ENCODE measurements at places on chromosomes 1 and 21.

DNA sequence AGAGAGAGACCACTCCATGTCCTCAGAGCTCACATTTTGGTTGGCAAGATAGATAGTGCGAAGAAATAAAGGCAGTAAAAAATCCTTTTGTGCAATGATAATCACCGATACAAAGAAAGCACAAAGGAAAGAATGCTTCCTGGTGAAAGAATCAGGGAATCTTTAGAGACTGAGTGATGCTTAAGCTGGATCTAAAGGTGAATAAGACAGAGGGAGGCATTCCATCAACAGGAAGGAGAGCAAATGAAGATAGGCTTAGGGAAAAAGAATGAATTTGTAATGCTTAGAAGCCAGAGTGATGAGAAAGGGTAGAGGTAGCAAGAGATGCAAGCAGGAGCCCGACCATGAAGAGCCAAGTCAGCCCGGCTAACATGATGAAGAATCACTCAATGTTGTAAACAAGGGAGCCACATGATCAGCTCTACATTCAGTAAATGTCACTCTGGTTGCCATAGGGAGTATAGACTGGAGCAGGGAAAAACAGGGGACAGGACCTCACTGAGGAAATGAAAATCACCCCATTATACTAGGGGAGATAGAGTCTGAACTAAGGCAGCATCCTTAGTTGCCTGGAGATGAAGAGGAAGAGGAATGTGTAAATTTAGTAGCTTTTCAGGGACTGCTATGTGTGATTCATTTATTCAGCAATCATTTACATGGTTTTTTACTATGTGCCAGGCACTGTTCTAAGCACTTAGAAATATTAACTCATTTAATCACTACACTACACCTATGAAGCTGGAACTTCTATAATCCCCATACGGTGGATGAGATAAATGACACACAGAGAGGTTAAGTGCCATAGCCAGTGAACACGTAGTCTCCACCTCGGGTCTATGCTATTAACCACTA is 402.6 kb upstream of the NFIA start:
- DNase-seq: no peak

GRCh38 chr1:198647055-198647454 is 8.2 kb downstream of the PTPRC start:
- DNase-seq: no peak

DNA sequence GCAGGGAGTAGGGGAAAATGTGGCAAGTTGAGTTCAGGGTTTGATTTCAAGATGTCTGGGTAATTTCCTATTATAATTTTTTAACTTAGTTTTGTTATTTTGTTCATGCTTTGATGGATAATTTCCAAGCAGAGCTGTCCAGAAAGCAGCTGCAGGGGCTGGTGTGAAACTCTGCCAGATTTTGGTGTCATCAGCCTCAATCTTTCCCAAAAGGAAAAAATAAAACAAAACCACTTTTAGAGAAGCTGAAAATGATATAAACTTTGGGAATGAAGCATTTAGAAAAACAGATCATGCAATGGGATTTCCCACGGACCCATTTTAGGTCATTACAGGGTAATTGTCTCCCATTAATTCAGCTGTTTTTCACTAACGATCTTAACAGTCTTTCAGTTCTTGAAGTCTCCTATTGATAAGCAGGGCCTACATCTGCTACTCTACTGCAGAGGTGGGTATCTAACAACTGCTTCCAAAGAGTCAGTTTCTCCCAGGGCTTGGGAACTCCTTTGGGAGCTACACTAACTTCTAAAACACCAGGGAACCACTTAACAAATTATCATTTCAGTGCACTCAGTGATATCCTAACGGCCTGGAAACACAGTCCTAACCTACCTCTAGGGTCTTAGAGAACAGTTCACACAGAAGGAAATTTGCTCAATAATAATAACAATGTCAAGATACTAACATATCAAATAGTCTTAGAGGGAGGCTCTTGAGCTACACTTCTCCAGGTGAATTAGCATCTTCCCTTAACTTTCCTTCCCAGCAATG is 12.3 kb downstream of the ZNF436 start:
- DNase-seq: no peak

DNA sequence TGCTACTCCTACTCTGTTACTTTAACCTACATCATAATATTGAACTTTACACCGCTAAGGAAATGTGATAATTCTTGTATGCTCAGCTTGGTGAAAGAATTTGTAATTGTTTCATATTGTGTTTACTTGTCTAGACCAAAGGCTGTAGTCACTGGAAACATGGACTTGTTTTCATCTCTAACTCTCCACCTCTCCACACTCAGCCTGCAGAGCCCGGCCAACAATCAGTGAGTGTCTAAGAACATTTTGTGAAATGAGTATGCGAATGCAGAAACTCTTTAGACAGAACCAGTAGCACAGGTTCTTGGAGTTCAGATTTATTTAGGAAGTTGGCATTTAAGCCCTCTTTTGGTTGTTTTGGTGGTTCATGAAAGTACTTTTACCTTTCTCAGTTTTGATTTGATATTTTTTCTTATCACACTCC is 3.2 kb upstream of the RWDD3 start:
- DNase-seq: no peak

GRCh38 chr1:245690946-245691541 is 536.3 kb downstream of the KIF26B start:
- no peak for DNase-seq

GRCh38 chr1:226181996-226182714 is 4.4 kb downstream of the ACBD3 start:
- no peak for DNase-seq

DNA sequence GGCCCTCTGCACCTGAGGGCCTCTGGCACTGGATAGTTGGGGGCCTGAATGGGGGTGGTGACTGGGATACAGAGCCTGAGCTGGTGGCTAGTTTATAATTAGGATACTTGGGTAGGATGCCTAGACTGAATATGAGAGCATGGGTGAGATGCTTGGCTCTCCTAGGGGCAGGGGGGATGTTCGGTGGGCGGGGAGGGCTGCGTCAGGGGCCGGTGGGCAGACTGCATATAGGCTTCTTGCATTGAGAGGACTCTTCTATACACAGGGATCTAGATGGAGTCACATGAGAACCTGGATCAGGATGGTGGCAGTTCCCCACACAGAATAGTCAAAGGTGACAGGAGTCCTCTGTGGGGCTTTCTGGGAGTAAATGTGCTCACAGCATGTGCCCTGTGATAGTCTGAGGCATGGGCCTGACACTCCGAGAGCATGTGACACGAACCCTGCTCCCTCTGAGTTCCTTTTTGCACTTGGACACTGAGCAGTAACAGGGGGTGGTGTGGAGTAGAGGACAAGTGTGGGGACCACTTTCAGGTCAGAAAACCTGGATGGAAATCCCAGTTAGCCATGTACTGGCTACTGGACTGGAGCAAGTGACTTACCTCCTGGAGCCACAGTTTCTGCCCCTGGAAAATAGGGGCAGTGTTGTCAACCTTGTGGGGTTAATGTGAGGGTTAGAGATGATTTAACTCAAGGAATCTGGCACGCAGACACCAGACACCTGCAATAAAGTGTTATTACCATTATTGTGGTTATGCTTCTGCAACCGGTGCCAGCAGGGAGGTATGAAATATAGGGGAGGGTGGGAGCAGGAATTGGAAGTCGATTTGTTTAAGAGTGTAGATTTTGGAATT is 2.2 kb downstream of the MAP7D1 start:
- DNase-seq: no peak

DNA sequence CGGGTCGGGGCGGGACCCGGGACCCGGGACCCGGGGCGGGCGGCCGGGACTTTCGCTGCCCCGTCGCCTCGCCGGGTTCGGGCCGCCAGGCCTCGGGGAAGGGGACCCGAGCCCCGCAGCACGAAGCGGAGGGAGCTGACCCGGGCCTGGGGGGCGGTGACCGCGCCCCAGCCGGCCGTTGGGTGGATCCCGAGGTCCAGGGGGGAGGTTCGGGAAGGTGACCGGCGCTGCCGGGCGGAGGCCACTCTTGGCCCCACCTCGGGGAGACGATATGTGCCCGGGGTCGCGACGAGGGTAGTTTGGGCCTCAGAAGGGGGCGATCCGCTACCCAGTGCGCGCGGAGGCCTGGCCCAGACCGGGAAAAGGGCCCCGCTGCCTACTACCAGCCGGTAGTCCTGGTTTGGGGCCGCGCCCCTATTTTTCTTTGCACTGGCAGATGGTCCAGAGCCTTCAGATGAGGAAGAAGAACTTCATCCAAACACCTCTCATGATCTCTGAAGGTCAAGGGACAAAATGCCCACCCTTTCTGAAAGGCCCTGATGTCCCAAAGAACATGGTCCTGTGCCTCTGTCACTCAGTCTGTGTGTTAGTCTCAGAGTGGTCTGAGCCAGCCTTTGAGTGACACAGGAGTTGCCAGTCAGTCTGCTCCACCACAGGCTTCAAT is 766 bp downstream of the AGO4 start:
- DNase-seq: no peak

DNA sequence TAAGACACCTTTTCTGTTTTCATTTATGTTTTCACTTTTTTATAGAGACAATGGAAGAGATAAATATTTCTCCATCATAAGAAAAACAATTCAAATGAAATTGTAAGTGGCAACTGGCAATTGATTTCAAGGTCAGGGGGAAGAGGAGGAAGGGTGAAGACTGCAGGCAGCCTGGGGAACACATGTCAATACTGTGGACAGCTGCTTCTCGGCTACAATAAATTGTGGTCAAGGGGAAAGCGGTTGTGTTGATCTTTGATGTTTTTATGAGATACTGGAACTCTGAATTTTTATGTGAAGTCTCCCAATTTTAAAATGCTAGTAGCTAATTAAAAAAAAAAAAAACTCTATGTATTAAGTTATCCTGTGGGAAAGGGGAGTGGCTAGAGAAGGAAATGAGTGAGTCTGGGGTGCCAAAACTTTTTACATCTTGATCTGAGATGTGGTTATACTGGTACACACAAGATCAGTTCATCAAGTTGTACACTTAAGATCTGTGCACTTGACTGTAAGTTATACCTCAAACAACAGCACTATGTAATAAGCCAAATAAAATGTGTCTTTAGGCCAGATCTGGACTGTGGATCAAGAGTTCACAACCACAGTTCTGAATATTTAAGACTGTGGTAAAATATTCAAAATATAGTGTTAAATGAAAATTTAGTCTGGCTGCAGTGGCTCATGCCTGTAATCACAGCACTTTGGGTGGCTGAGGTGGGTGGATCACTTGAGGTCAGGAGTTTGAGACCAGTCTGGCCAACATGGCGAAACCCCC is 18.0 kb downstream of the SSX2IP start:
- DNase-seq: no peak

DNA sequence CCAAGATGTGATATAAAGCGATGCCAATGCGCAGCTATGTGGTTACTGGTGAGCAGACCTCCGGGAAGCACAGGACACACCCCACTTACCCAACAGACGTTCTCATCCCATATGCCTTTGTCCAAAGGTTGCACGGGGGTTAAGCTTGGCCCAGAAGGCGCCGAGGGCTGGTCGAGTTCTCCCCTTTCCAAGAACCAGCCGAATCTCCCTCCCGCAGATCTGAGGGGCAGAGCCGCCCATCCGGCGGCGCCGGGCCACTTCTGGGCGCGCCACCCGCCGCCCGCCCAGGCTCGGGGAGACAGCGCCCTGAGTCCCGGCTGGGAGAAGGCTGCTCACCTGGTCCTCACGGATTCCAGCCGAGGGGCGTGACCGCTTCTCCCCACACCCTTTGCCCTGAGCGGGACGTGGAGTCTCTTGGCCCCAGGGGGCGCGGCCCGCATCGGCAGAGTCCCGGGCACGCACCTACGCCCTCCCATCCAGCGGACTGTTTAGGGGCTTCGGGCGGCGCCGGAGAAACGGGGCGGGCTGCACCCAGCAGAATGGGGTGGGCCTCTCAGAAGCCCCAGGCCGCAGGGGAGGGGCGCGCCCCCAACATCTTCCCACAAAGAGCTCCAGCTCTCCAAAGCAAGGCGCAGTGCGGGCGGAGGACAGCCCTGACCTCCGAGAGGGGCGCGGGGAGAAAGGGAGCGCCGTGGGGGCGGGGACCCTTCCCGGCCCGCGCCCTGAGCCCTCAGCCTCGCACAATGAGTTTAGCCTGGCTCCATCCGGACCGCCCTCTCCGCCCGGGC is 615 bp downstream of the GPR161 start:
- DNase-seq: no peak

GRCh38 chr1:1441002-1441888 is 5.8 kb downstream of the VWA1 start:
- DNase-seq: peak; percentile 20

DNA sequence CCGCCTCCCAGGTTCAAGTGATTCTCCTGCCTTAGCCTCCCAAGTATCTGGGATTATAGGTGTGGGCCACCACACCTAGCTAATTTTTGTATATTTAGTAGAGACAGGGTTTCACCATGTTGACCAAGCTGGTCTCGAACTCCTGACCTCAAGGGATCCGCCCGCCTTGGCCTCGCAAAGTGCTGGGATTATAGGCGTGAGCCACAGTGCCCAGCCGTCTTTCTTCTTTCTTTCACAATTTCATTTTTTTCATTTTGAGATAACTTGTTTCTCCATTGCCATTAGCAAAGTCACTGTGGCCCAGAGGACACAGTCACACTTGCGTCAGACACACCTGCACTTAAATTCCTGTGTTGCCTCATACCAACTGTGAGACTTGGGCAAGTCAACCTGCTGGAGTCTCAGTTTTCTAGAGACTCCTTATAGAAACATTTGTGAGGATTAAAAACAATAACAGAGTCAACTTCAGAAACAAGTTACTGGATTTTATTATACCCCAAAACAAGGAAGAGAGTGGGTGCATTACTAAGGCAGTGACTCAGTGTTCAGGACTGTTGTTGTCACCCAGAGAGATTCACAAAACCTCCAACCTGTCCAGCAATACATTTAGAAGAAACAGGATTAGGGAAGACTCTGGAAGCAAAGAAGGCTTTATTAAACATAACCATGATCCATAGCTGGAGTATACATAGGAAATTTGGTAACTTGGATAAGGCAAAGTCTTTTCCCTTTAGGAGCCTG is 2.6 kb downstream of the TEDDM1 start:
- no peak for DNase-seq

- DNase-seq: no peak
Observed at GRCh38 chr1:91161166-91161565, 139.3 kb upstream of the ZNF644 start.

GRCh38 chr1:104932949-104933679 is 1183.4 kb downstream of the AMY1C start:
- no peak for DNase-seq

DNA sequence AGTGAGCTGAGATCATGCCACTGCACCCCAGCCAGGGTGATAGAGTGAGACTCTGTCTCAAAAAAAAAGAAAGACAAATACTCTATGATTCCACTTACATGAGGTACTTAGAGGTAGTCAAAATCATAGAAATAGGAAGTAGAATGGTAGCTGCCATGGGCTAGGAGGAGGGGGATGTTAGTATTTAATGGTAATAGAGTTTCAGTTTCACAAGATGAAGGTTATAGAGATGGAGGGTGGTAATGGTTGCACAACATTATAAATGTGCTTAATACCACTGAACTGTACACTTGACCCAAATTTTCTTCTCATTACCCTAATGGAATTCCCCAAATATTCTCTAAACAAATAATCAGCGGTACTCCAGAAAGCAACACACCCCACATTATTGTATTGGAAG is 12.8 kb downstream of the EIF2B3 start:
- DNase-seq: no peak

GRCh38 chr1:205246351-205247119 is 18.8 kb downstream of the TMCC2 start:
- no peak for DNase-seq

Data from GOT3 (cell line).